Epithelial cell of alveolus of lung (primary cell): ENCODE measurements at places on chromosomes 3 and 15. TPM values are rescaled to one million over a fixed set of nuclear protein-coding genes. Genes with fewer than 3 reads are reported as not detected.

The ZNF80 gene
- total RNA-seq = not detected in 2 replicates

The ASB14 gene
- total RNA-seq = not detected in 2 replicates

The PP2D1 gene
- total RNA-seq = not detected in 2 replicates

The ALPK3 gene
- 0.80 and 3.1 TPM in 2 replicates for total RNA-seq

The GABPB1 gene
- total RNA-seq = 16.9 and 31.7 TPM in 2 replicates

The GOLGA8S gene
- total RNA-seq = not detected in 2 replicates

The RASGRP1 gene
- 0.52 TPM in 1 of 2 replicates, not detected in the other for total RNA-seq

The PXYLP1 gene
- total RNA-seq = 10.3 and 11.2 TPM in 2 replicates

The PARP9 gene
- 14.5 and 16.5 TPM in 2 replicates for total RNA-seq

The CCR2 gene
- not detected in 2 replicates for total RNA-seq

The CD96 gene
- 0.13 TPM in 1 of 2 replicates, not detected in the other for total RNA-seq

The DNAH12 gene
- total RNA-seq = under 0.01 TPM in 1 of 2 replicates, not detected in the other

The PLSCR2 gene
- total RNA-seq = 0.72 TPM in 1 of 2 replicates, not detected in the other
